NCI-H2029 treated with DMSO at 0.1 percent for 48 hours (cell line): ENCODE measurements at places on chromosomes 6 and 20.

GRCh38 chr6:148611213-148611612 is 135.6 kb upstream of the UST start:
- DNase-seq: no peak

DNA sequence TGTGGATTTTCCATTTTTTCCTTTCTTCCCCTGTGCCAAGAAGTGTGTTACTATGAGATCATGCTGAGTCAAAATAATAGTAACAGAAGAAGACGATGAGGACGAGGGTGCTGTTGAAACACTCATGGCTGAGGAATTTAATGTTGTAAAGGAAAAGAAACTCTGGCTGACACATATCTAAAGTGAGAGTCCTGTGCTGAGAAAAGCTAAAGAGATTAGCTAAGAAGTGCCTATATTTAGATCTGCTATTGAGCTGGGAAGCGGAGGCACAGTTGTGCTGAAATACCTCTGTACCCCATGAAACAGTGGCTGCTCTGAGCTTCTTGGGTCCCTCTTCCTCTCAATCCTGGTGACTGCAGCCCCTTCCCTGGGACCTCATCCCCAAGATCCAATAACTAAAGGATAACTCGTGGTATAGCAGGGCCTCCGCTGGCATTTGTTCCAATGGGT is 1.1 kb upstream of the SYTL3 start:
- no peak for DNase-seq

DNA sequence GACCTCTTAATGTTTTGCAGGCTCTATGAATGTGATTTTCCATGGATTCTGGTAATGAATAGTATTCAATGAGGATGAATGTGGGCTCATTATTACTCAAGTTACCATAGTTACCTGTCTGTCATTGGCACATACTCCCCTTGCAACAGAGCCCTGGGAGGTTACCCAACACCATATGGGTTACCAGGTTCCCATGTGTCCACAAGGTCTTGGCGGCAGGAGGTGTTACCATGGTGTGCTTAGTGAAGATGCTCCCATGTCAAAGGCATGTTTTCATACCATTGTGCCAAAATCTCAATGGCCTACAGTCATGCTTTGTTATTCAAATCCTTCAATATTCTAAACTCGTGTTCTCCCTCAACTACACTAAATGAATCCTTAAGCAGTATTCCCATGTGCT is 232.5 kb downstream of the HDGFL1 start:
- DNase-seq: no peak

DNA sequence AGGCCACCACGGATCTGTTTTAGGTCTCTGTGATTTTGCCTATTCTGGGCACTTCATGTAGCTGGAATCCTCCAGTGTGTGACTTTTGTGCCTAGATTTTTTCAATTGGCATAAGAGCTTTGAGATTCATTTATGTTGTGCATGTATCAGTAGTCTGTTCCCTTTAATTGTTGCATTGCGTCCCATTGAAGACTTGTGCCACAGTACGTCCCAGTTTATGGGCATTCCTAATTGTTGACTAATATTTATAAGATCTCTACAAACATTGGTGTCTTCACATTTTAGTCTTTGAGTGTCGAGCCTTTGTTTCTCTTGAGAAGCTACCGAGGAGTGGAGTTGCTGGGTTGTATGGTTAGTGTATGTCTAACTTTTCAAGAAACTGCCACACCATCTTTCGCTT is 704 bp upstream of the FAM210B start:
- DNase-seq: no peak

DNA sequence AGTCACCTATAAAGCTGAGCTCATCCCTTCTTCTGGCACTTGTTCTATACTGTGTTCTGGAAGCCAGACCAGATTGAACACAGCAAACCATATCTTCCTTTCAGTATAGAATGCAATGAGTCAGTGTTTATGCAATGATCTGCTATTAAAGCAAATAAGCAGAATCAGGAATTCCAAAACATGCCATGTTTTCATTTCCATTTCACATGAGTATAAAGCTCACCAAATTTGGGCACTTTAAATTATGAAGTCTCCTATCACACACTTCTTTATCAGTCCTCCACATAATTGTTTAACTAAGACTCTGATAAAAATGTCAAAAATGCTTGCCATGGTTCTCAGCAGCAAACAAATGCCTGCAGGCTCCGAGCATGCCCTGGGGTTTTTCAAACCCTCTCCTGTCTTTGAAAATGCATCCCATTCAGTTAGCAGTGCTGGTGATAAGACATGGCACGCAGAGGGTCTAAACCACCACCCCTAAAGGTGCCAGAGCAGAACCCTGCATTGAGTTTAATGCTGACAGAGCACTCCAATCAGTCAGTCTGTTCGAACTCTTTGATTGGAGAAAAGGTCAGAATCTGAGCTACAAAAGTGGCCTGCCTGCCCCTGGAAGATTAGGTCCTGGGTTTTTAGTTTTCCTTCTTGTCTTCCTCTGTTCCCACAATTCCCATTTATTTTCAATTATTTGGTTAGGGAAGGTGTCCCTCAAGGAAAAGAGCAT is 234.1 kb downstream of the GMPR start:
- no peak for DNase-seq

GRCh38 chr20:32326504-32326845 is 31.7 kb upstream of the ASXL1 start:
- peak; percentile 95 for DNase-seq

GRCh38 chr6:108739496-108740330 is 108.5 kb upstream of the ARMC2 start:
- DNase-seq: no peak

DNA sequence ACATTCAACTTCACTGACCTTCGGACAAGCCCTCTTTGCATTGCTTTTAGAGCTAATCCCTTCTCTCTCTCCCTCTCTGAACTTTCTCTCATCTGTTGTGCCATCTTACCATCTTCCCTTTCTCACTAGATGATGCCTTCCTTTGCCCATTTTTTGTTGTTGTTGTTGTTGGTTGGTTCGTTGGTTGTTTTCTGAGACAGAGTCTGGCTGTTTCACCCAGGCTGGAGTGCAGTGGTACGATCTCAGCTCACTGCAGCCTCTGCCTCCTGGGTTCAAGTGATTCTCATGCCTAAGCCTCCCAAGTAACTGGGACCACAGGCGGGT is 18.8 kb downstream of the MAP3K5 start:
- DNase-seq: no peak

GRCh38 chr6:37396571-37397180 is 36.3 kb upstream of the CMTR1 start:
- no peak for DNase-seq

DNA sequence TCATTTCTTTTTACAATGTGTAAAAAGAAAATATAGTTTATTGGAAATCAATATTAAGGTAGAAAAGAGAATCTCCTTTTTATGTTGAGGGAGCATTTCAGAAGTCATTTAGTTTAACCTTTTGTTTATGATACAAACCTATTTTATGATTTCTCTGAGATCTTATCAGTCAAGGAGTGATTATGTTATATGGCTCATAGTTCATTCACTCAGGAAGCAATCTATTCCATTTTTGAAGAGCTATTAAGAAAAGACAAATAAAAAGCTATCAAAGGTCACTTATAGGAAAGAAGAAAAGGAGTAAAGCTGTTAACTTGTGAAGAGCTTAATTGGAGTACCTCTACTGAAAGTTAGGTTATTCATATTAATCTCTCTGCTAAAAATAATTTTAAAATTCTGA is 526.6 kb upstream of the JAG1 start:
- DNase-seq: no peak

DNA sequence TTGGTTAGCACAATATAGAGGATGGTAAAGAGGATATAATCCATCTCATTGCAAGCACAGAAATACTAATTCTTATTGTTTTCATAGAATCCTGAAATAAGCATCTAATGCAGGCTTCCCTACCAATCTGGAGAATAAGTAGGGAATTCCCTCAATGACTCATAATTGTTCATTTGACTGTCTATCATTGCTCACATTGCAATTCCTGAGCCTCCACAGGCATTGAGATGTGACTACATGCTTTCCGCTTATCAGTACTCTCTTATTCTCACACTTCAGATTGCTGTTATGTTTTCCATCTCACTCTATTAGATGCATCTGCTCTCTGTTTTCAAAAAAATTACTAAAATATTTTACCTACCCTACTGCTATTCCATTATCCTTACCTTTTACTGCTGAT is 216.2 kb upstream of the PRSS16 start:
- DNase-seq: no peak

DNA sequence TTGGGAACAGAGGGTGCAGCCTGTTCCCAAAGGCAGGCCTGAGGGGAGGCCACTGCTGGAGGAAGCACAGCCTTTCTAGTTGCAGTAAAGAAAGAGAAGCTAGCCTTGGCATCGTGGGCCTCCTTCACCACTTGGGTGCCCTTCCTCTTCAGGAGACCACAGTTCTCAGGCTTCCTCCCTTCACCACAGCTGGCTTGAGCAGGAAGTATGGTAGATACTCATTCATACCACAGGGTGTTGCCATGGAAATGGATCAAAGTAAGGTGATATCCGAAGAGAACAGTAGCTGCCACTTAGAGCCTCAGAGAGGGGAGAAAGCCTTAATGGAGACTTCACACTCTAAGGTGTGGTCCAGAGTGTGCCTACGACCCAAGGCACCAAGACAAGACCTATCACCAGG is 120.4 kb upstream of the RIPOR2 start:
- no peak for DNase-seq

- DNase-seq: no peak
Measured at GRCh38 chr6:17096096-17096495, 5.8 kb upstream of the STMND1 start.

DNA sequence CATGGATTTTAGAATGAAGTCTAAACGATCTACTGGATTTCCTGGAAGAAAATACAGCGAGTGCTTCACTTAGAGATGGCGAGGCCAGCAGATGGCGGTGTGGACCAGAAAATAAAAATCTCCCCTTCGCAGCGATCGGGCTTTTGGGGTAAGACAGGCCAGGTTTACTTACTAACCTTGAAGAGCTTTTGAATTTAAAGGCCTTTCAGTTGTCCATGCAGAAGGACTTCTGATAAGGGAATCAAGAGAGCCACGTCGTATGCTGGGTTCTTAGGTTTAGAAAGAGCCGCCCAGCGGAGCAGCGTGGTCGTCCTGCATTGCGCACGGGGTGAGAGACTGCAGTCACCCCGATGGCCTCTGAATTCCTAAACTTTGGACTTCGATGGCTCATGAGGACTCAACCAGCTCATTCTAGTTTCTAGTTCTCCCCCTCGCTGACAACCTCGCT is 125.2 kb upstream of the RALGAPA2 start:
- DNase-seq: peak; percentile 54

GRCh38 chr20:39075731-39076130 is 113.6 kb downstream of the DHX35 start:
- no peak for DNase-seq

DNA sequence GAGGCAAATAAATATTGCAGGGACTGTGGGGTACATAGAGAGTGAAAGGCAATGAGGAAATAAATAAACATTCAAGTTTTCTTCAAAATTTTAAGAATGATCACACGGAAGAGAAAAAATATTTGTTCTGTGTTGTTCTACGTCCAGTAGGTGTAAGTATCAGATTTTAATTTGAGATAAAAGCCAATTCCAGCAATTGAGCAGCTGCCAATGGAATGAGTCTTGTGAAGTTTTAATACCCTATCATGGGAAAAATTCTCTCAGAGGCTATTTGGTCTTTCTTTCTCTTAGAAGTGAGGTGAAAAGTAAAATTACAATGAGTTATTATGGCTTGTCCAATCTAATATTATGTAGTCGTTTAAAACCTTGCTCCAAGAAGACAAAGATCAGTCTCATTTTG is 195.7 kb upstream of the CITED2 start:
- no peak for DNase-seq

DNA sequence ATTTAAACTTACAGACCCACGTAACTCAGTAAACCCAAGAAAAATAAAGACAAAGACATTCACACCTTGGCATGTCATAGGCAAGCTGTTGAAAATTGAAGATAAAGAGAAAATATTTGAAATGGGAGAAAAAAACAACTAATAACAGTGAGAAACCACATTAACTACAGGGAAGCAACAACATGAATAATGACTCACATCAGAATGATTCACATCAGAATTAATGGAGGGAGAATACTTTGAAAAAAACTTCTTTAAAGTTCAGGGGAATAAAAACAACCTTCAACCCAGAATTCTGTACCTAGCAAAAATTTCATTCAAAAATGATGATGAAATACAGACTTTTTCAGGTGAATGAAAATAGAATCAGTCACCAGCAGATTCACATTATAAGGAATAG is 32.9 kb upstream of the SLC22A3 start:
- no peak for DNase-seq

- no peak for DNase-seq
Measured at GRCh38 chr6:110329714-110330436, 28.3 kb downstream of the METTL24 start.

GRCh38 chr20:3100480-3100879 is 16.0 kb upstream of the AVP start:
- DNase-seq: no peak

- peak; percentile 3 for DNase-seq
Measured at GRCh38 chr6:151044465-151045441, 179.3 kb downstream of the MTHFD1L start.

DNA sequence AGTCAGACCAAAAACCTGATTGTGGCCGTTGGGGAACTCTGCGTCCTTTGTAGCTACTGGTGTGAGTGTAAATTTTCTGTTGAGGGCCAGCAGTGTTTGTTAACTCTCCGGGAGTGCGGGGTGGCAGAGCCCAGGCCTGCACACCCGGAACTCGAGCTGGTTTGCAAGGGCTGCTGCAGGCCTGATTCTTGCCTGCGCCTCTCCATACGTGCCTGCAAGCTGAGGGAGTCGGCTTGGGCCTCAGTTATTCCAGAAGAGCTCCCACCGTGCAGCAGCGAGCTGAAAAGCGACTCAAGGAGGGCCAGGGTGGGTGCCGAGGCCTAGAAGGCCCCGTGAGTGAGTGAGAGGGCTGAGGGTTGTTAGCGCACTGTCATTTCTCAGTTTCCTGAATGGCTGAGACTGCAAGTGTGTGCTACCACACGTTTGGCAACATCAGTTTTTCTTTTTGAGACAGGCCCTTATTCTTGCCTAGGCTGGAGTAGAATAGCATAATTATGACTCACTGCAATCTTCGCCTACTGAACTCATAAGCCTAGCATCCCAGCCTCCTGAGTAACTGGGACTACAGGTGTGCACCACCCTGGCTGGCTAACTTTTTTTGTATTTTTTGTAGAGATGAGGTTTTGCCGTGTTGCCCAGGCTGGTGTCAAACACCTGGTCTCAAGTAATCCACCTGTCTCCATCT is 33.9 kb upstream of the KIF13A start:
- no peak for DNase-seq

DNA sequence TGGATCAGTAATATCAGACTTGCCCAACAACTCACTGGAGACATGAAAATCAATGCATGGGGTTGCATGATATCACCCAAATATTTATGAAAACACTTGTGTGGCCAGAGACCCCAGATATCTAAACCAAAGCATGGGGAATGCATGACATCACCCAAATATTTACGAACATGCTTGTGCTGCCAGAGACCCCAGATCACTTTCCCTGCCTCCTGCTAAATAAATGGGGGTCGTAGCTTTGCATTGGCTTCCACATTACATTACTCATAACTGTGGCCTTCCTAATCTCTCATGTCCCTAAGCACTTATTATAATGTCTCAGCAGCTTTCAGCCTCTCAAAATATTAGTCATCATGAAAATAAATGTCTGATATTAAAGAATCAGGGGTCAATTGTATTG is 838.0 kb upstream of the DEFB115 start:
- DNase-seq: no peak

GRCh38 chr20:51470499-51470820 is 72.1 kb downstream of the NFATC2 start:
- DNase-seq: peak; percentile 43

GRCh38 chr20:50837532-50838321 is 42.9 kb downstream of the BCAS4 start:
- no peak for DNase-seq
